ENCODE measurements at places on chromosomes 3 and 15.

DNA sequence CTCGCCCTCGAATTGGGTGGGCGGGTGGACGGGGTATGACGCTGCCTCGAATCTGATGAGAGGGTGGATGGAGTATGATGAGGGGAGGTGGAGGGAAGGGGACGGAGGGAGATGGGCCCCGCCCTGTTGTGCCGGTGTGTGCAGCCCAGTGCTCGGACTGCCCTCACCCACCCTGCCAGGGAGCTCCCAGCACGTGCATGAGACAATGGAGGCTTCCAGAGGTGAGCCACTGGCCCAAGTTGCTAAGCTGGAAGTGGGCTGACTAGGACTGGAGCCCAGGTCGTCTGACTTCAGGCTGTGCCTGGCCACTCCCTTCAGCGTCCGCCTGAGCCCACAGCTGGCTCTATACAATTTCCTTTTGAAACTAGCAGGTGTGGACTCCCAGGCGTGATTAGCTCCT is 47.0 kb upstream of the CTSH start:
- ATAC-seq, result no peak

GRCh38 chr15:74384881-74385643 is 17.6 kb upstream of the CYP11A1 start:
- ATAC-seq, result peak; percentile 81

DNA sequence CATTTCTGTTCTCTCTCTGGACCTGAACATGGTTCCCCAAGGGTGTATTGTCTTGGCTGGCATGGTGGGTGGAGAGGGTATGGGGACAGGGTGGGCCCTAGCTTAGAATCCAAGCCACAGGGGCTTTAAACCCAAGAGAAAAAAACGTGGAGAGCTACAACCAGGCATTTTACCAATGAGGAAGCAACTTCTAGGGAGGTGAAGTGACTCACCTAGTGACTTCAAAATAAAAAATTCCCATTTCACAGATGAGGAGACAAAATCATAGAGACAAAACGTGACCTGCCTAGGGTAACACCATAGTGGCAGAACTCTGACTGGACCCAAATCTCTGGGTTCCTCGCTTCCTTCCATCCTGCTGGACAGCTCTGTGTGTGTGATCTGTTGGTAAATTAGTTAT is 216.8 kb downstream of the RPLP1 start:
- ATAC-seq, result no peak

GRCh38 chr3:177828208-177828565 is 630.9 kb upstream of the TBL1XR1 start:
- no peak for ATAC-seq
